ENCODE measurements at places on chromosomes 3 and 15. TPM values are rescaled to one million over a fixed set of nuclear protein-coding genes. Genes with fewer than 3 reads are reported as not detected.

The MKRN3 gene
- total RNA-seq: 0.28 TPM

The UBE2E1 gene
- total RNA-seq: 97.3 TPM

The TRPC1 gene
- total RNA-seq: 6.2 TPM

The HERC2 gene
- 32.4 TPM for total RNA-seq

The POLQ gene
- 12.5 TPM for total RNA-seq

The ERC2 gene
- not detected for total RNA-seq

The SNAP23 gene
- total RNA-seq: 65.6 TPM

The ALCAM gene
- total RNA-seq: 117 TPM

The ANKUB1 gene
- total RNA-seq: 0.82 TPM

The STARD5 gene
- 20.8 TPM for total RNA-seq

The ECE2 gene
- total RNA-seq: not detected

The WNT7A gene
- total RNA-seq: 48.2 TPM

The ADAMTS7 gene
- total RNA-seq: 0.49 TPM

The CHST14 gene
- 6.2 TPM for total RNA-seq

The B3GALNT1 gene
- total RNA-seq: 9.0 TPM

The RTP3 gene
- total RNA-seq: not detected

The IQCF6 gene
- total RNA-seq: not detected

The BMF gene
- 0.34 TPM for total RNA-seq

The GRIP2 gene
- total RNA-seq: 0.81 TPM

The NR2E3 gene
- 0.65 TPM for total RNA-seq

The BUB1B gene
- total RNA-seq: 45.9 TPM

The SYNM gene
- total RNA-seq: 0.21 TPM

The LIPH gene
- 0.03 TPM for total RNA-seq
